Naive thymus-derived CD4-positive, alpha-beta T cell (primary cell): ENCODE measurements at places on chromosomes 1 and 21.
A peak's percentile ranks its signal among the peaks of the same experiment; 100 is the strongest.

GRCh38 chr1:204713541-204713940 is 28.0 kb upstream of the LRRN2 start:
- no peak for DNase-seq

DNA sequence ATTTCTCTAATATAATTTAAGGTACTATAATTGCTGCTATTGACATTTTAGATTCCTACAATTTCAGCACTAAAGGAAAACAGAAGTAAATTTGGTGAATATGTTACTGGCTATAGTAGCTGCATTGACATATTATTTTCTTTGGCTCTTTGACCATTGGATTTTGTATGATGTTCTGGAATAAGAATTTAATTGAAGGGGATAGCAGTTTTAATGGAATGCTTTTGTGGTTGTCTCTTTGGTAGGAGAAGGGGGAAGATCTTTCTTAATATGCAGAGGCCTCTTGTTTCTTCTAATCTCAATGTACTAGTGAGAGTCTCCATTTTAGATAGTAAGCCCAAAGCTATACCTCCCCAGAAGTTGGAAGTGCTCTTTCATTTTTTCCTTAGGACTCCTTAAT is 6.9 kb downstream of the DTL start:
- no peak for DNase-seq

DNA sequence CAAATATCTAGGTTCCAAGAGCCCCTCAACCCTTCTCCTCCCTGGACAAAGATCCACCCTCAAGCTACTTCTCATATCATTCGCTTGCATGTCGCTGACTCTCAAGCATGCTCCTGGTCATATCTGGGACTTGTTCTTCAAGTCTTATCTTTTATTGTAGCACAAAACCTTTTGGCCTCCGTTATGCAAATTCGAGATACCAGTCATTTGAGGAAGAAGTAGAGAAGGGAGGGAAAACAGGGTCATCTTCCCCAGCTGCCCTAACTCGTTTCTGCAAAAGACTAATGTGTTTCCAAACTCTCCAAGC is 63.8 kb upstream of the ETS2 start:
- no peak for DNase-seq

DNA sequence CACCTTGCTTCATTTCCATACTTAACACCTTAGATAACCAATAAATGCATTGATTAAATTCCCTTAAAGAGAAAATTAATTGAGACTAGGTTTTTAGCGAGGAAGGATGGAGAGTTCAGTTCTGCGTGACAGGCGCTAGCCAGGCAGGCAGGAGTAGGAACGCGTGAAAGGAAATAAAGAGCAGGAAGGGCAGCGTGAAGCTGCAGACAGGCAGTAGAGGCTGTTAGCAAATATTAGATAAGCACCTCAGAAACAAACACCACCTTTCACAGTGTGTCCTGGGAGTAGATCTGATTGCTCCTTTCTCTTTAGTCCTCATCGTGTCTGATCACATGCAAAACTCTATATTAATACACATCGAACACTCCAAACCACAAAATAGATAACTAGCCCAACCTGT is 282.7 kb upstream of the ADGRL2 start:
- DNase-seq = no peak

DNA sequence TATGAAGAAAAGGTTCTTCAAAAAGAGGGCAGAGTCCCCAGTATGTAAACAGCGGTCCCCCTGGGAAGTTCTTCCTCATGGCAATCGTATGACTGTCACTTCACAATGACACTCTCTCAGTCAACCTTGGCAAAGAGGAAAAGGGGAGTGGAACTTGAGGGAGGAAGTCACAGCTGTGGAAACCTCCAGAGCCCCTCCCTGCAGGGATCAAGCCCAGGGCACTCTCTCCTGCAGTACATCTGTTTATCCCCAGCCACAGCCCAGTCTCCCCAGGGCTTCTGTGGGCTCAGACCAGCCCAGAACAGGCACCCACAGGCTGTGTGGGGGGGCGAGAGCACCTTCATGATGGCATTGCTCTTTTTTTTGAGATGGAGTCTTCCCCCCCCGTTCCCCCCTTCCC is 2.0 kb downstream of the ATP13A2 start:
- no peak for DNase-seq

DNA sequence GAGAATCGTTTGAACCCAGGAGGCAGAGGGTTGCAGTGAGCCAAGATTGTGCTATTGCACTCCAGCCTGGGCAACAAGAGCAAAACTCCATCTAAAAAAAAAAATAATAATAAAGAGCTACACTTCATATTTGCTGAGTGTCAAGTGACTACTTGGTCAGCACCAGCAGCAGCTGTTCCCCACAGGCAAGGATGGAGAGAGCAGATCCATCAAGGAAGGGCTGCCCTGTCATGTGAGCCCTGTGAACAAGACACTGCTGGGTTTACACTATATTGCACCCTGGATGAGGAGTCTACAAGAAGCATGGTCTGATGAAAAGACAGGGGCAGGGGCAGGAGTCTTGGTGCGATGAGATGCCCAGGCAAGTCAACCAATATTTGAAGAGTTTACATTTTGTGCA is 3.6 kb downstream of the CTNNBIP1 start:
- no peak for DNase-seq

DNA sequence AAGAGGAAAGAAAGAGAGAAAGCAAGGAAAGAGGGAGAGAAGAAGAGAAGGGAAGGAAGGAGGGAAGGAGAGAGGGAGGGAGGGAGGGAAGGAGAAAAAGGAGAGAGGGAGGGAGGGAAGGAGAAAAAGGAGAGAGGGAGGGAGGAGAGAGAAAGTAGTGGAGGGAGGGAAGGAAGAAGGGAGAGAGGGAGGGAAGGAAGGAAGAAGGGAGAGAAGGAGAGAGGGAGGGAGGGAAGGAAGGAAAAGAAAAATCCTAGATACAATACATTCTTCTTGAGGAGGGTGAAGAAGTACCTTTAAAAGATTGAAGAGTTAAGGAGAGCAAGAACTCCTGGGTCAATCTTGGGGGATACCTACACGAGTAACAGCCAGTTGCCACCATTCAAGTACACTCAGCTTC is 29.2 kb downstream of the MCOLN2 start:
- DNase-seq = no peak

DNA sequence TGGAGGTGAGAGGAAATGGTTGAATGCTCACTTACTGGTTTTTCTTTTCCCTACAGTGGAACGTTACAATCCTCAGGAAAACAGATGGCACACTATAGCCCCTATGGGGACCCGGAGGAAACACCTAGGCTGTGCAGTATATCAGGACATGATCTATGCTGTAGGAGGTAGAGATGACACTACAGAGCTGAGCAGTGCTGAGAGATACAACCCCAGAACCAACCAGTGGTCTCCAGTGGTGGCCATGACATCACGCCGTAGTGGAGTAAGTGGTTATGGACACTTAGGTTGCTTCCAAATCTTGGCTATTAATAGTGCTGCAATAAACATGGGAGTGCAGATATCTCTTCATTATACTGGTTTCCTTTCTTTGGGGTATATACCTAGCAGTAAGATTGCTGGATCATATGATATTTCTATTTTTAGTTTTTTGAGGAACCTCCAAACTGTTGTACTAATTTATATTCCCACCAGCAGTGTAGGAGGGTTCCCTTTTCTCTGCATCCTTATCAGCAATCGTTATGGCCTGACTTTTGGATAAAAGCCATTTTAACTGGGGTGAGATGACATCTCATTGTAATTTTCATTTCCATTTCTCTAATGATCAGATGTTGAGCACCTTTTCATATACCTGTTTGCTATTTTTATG is 48.8 kb upstream of the DARS2 start:
- DNase-seq = no peak

GRCh38 chr1:36133484-36133883 is 8.5 kb upstream of the COL8A2 start:
- DNase-seq = no peak

DNA sequence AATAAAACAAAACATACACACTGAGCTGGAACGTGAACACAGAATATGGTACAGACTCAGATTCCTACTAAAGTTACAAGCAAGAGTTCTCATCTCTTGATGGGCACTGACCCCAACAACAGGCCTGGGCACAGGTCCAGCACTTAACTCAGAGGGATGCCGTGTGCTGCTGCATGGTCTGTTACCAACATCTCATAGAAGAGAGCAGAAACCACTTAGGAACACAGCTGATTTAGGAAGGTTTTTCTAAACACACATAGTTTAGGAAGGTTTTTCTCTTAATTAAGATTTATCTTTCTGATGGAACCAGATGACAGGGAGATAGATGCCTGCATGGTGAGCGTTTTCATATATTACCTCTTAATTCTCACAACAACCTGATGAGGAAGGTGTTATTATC is 1.5 kb downstream of the GCLM start:
- no peak for DNase-seq

DNA sequence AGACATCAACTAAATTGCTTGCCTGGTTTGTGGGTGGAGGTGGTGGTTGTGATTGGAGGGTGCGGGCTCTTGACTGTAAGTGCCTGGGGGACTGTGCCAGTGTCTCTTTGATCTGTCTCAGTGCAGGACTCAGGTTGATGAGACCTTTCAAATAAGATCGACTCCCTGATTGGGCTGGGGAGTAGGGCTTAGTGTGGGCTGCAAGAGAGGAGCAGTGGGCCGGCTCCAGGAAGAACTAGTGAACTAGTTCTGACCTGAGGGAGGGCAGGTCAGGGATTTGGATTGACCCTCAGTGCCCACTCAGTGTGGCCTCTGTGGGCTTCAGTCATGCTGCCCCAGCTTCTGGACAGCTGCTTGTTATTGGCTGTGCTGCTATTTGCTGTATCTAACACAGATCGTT is 130.6 kb upstream of the CACNA1E start:
- no peak for DNase-seq

GRCh38 chr1:56200896-56201295 is 378.5 kb downstream of the PLPP3 start:
- DNase-seq = no peak

DNA sequence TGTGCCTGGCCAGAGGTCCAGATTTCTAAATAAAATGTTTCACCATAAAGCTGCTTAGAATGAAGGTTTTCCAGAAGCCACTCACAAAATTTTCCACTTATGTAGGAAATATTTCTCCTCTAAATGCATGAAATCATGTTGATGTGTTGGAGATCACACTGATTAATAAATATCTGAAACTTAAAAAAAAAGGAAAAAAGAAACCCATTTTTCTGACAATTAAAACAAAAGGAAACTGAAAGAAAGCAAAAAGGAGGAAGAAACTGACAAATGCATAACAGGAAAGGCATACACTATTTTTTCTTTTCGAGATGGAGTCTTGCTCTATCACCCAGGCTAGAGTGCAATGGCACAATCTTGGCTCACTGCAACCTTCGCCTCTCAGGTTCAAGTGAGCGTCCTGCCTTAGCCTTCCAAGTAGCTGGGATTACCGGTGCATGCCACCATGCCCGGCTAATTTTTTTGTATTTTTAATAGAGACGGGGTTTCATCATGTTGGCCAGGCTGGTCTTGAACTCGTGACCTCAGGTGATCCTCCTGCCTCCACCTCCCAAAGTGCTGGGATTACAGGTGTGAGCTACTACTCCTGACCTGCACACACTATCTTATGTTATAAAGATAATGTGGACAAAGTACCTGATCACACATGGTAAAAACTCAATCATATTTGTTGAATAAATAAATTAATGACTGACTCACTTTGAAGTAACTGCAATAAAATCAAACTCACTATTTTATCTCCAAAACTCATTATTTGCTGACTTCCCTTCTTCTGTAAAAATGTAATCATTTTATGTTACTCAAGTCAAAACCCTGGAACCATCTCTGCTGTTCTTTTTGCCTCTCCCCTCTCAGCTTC is 149.8 kb upstream of the NR5A2 start:
- no peak for DNase-seq

GRCh38 chr1:20112279-20113000 is 6.9 kb downstream of the PLA2G2D start:
- DNase-seq = no peak

GRCh38 chr1:31944205-31945089 is 6.3 kb upstream of the PTP4A2 start:
- DNase-seq = peak; percentile 81

DNA sequence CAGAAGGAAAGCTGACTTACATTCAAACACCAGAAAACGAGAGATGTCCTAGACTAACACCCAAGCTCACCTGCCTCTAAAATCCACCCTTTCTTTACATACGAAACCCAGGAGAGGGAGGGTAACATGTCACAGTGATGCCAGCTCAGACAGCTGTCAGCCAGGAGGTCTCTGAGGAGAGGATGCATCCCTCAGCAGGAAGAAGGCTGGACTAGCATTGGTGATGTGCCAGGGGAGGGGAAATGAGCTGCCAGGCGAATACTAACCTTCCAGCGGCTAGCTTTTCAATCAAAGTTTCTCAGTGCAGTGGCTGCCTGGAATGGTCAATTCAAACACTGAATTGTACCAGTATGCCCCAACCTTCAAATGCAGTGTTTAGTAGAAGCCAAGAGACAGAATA is 3.6 kb upstream of the UBE2G2 start:
- no peak for DNase-seq

DNA sequence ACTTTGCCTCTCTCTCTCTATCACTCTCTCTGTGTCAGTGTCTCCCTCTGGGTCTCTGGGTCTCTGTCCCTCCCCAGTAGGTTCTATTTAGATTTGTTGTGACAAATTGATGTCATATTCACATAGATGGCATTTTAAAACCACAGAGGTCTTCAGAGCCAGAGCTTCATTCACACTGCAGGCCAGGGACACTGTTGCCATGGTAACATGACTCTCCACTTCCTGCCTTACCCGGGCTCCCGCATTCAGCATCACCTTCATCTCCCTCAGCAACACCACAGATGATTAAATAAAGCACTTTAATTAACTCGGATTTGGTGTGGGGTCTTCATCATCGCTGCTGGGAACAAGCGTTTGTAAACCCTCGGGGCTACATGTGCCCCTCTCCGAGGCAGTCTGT is 132.6 kb downstream of the ETS2 start:
- DNase-seq = peak; percentile 14

DNA sequence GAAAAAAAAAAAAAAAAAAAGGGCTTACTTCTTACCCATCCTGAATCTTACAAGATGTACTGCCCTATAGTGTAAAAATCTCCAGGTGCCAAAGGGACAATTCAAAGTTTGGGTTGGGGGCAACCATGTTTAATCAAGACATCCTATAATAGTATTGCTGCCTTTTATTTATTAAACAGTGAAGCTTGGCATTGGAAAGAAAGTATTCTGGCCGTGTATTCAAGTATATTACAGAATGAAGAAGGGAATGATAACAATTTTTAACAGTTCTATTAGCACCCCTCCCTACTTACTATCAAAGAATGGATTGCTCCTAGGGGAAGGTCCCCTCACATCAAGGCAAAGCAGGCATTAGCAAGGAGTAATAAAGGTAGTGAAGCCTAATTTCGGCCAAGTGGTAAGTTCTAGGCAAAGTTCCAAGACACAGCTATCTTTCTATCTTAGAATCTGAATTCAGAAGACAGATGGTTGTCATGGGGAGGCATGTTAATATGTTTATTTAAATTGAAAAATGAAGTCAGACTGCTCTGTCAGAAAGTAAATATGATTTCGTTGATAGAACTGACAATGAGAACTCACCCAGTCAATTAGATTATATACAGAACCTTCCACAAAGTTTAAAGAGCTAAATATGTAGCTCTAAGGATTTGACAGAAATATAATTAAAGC is 24.6 kb downstream of the ST7L start:
- no peak for DNase-seq

- no peak for DNase-seq
Measured at GRCh38 chr1:29577512-29577911, 341.2 kb downstream of the PTPRU start.

GRCh38 chr21:36209626-36210171 is 53.1 kb downstream of the DOP1B start:
- DNase-seq = peak; percentile 29

- no peak for DNase-seq
Measured at GRCh38 chr1:76023669-76024435, 50.7 kb upstream of the ST6GALNAC3 start.

- DNase-seq = no peak
Measured at GRCh38 chr21:38170283-38170682, 86.5 kb upstream of the KCNJ15 start.

GRCh38 chr1:224338150-224338838 is 8.3 kb upstream of the NVL start:
- no peak for DNase-seq
